ENCODE measurements at places on chromosomes 7 and 10.

DNA sequence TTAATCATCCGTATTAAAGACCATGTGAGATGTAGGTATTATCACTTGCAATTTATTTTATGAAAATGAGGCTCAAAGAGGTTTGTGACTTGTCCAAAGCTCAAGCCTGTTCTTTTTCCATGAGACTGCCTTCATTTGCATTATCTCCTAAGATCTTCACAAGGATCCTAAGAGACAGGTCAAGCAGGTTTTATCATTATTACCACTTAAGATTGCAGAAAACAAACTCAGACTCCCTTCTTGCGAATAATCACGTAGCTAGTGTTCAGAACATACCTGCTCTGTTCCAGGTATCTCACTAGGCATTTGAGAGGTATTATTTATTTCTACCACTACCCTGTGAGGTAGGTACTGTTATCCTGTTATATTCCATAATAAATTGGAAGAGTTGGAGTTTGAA lies 64.8 kb downstream of the ZNRF2 start:
- peak; percentile 65 for DNase-seq

GRCh38 chr10:101741938-101742337 lies 34.0 kb downstream of the FGF8 start:
- DNase-seq: no peak

DNA sequence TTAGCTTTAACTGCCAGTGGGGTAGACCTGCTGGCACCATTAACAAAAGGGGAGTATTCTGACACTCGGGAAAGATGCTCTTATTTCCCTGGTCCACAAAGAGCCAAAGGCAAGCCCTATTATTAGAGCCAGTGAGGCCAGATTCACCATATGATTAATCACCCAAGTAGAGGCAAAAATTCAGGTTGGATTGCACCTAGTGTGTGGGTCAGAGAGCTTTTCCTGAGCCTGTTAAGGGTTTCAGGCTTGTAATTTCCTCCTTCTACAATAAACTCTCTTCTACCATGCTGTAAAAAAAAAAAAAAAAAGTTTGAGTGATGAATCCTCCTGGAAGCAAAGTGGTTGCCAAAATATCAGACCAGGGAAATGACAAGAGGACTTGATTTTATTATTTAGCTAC lies 163.5 kb downstream of the MBL2 start:
- DNase-seq: no peak

GRCh38 chr10:77699080-77699645 lies 61.6 kb upstream of the KCNMA1 start:
- no peak for DNase-seq

GRCh38 chr7:41058986-41059741 lies 643.7 kb downstream of the INHBA start:
- no peak for DNase-seq

DNA sequence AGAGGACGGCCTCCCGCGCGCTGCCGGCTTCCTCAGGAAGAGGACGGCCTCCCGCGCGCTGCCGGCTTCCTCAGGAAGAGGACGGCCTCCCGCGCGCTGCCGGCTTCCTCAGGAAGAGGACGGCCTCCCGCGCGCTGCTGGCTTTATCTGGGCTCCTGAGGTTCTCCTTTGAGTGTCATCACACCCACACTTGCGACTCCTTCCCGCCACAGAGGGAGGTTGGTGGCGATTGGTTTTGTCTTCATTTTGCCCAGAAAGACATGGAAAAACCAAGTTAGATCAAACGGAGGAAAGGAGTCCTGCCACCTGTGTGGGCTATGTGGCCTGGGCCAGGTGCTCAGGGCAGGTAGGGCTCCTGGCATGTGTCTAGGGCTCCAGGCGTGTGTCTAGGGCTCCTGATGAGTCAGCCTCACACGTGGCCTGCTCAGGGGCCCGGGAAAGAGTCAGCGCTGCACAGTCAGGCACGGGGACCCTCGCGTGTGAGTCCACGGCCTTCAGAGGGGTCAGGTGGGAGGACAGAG lies 138.0 kb downstream of the VIPR2 start:
- DNase-seq: no peak

DNA sequence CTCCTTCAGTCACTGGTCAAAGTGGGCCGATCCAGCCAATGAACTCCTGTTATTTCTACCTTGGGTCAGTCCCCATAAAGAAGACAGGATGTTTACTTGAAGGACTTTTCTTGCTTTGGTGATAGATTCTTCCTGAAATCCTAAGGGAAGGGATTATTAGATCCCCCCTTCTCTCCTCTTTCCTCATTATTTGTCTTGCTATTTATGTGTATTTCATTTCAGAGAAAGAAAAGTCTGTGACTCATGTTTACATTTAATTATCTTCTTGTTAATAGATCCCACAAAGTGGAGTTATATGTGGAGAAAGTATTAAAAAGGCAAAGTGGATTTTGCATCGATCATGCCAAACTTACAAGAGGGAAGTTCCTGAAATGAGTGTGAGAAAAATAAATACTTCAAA lies 341.5 kb downstream of the PHTF2 start:
- DNase-seq: no peak
